ENCODE measurements at places on chromosomes 16 and 17.

DNA sequence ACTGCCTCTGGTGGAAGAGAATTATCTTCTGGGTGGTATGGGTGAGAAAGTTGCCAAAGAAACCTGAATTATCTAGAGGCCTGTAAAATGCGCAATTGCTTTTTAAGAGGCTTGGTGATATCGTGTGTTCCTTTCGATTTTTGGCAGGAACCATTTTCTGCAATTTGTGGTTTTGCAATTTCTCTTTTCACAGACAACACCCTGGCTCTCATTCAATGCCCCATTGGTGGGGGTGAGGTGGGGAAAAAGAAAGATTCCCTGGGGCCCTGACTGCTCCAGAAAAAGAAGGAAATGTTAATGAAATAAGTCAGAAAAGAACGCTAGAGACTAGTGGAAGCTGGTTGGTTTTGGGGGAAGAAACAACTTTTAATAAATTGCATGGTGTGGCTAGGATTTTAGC lies 77.4 kb downstream of the ANKFN1 start:
- no peak for DNase-seq

DNA sequence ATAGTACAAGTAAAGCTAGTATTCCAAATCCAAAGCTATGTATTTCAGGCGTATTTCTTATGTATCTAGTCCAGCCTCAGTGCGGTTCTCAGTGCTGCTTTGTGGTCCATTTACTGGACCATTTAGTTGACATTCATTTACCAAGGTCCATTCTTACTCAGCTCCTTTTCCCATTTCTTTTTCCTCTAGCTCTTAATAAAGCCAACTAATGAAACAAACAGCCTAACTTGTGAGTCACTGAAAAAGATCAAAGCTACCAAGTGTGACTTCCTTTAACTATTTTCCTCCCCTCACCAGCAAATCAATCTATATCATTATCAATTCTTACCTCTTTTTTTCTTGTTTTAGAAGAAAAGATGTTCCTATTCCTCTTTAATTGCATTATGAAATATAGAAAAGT lies 64.0 kb downstream of the CYB561 start:
- DNase-seq: no peak

DNA sequence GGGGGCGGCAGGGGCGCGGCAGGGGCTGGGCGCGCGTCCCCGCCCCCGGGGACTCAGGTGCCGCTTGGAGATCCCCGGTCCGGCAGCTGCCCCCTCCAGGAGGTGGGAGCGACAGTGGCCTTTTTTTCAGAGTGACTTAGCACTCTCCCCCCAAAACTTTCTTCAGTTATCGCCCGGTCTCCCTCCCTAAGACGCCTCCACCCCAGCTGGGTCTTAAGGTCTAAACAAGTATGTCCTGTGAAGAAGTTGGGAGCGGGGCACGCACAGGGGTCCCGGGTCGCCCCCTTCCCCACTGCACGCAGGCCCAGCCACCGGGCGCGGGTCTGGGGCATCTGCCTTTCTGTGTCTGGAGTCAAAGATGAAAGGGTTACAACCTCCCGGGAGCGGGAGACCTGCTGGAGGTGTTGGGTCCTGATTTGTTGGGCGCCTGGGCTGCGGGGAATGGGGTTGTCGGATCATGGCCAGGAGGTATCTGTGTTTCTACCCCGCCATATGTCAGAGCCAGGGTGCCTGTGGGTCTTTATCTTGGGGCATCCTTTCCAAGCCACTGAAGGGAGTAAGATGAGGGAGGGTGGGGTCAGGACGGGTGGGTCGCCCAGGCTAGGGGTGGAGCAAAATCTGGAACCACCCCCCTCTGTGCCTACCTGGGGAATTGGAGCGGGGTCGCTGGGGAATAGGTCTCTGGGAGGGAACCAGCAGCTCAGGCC lies 757 bp downstream of the FMNL1 start:
- peak; percentile 55 for DNase-seq

DNA sequence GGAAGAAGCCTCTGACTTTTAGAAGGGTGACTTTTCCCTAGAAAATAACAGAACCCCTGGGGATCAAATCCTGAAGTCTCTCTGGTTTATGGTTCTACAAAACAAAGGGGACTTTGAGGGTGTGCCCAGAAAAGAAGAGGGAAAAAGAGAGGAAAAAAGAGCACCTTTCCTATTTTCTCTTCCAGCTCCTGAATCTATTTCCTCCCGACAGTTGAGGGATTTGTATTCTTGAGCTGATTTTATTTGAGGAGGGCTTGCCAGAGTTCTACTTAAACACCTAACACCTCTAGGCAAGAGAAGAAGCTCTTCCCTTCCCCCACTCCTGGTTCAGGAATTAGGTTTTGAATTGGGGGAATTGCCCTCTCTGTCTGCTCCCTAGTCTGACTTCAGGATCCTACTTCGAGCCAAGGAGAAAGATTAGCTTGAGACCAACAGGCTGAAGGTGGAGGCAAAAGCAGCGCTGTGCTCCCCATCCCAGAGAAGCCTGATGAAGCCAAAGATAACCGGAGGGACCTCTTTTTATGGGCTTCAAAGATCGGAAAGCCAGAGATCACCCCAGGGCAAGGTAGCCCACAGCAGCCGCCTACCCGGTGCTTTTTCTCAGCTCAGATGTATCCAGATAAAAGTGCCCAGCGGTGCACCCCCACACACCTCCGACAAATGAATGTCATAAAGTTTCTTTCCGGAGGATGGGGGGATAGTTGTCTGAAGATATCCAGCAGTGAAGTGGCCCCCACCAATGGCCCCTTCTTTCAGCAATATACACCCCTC lies 796 bp downstream of the HOXB3 start:
- DNase-seq: no peak

GRCh38 chr17:77822302-77823030 lies 136.0 kb upstream of the TNRC6C start:
- no peak for DNase-seq

DNA sequence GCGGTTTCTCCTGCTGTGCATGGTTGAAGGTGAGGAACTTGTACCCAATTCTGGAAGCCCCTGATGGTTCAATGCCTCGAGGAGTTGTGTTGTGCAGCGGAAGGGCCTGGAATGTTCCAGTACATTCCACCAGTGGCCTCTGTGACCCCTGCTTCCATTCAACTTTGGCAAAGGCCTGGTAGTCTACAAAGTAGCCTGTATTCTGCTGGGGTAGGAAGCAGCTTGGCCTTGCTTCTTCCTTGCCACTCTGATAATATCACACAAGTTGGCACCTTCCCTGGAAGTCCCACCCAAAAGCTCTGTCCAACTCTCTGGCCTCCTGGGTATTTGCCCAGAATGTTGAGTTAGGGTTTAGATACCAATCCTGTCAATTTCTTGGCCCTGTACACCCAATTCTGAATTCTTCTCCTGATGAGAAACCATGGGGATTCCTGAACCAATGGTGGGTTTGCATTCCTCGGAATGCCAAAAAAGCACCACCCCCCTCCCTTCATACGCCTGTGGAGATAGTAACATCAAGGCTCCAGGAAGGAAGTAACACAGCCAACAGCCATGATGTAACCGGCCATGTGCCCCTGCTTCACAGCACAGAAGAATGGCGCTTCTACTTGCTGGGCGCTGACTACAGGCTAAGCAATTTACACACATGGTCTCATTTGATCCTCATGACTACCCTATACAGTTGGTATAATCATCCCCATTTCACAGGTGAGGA lies 11.8 kb upstream of the FAM117A start:
- DNase-seq: no peak

Data from activated naive CD8-positive, alpha-beta T cell treated with anti-CD3 and anti-CD28 coated beads for 36 hours (primary cell).